ENCODE measurements at places on chromosomes 13 and 19.

GRCh38 chr19:14411161-14411937 lies 7.8 kb downstream of the DDX39A start:
- no peak for DNase-seq

DNA sequence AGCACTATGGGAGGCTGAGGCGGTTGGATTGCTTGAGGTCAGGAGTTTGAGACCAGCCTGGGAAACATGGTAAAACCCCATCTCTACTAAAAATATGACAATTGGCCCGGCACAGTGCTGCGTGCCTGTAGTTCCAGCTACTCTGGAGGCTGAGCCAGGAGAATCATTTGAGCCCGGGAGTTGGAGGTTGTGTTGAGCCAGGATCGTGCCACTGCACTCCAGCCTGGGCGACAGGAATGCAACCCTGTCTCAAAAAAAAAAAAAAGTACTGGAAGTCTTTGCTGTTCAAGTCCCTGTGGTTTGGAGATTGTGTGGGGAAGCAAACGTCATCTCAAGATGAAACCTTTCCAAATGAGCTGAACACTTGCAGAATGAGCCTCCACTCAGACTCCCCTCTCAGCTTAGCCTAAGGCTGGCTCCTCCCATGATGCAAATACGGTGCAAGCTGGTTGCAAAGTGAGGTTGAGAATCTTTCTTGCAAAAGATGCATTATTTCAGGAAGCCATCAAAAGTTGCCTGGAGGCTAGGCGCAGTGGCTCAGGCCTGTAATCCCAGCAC lies 46.2 kb downstream of the MYO9B start:
- DNase-seq, result peak; percentile 86

DNA sequence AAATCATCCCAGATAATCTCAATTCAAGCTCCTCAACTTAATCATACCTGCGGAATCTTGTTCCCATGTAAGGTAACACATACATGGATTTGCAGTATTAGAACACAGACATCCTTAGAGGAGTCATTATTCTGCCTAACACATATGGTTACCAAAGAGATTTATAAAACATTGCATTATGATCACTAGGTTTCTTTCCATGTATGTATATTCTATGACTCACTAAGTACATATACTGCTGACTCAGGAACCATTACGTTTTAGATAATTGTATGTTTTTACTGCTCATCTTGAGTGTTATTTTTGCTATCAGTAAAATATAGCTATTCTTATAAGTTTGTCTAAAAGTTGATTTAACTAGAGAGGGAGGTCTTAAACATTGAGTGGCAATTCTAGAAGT lies 182.9 kb downstream of the SLITRK6 start:
- DNase-seq, result no peak

GRCh38 chr19:7223429-7223828 lies 70.8 kb downstream of the INSR start:
- no peak for DNase-seq

- DNase-seq, result no peak
Measured at GRCh38 chr19:34201133-34201532, 28.8 kb downstream of the LSM14A start.

DNA sequence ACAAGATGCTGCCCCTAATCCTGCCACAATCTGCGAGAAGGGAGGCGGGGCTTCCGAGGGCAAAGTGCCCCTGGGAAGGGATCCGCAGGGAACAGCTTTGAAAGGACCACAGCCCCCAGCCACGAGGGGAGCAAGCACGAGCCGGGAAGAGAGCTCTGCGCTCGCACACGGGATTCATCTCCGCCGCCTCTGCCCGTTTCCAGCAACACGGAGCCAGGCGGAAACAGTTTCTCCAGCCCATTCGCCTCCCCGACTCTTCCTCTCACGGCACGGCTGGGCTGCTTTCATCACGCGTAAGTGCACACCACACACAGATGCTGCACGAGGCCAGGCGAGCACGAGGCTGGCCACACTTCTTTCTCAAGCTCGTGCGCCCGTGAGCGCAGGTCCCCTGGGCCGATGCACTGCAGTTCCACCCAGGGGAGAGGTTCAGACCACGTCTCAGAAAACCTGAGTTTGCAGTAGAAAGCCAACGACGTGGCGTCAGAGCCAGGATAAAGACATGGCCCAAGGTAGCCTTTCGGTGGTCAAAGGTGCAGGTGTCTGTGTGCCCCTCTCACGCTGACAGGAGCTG lies 33.6 kb downstream of the NAXD start:
- DNase-seq, result no peak

Data from cardiac fibroblast (primary cell).